Motor neuron (in vitro differentiated cells): ENCODE measurements at places on chromosomes 12 and 14.

DNA sequence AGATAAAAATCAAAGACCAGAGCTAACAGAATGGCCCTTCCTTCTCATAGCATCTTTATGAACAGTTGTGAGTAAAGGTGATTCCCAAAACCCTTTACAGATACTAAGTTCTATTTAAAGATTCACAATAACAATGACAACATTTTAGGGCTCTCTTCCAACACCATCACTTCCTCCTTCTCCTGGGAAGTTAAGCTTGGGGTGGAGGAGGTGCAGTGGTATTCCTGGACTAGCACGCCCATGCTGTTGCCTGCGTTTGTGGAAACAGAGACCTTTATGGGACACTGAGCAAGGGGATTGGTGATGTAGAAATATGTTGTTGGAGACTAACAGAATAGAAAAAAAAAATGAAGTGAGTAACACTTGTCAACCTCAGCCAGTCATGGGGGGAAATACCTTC is 22.5 kb downstream of the SYNE2 start:
- ATAC-seq, result no peak

- no peak for ATAC-seq
Observed at GRCh38 chr12:119791453-119791852, 85.7 kb downstream of the CIT start.

- ATAC-seq, result peak; percentile 33
Observed at GRCh38 chr12:119444462-119445044, 110.0 kb downstream of the CCDC60 start.

DNA sequence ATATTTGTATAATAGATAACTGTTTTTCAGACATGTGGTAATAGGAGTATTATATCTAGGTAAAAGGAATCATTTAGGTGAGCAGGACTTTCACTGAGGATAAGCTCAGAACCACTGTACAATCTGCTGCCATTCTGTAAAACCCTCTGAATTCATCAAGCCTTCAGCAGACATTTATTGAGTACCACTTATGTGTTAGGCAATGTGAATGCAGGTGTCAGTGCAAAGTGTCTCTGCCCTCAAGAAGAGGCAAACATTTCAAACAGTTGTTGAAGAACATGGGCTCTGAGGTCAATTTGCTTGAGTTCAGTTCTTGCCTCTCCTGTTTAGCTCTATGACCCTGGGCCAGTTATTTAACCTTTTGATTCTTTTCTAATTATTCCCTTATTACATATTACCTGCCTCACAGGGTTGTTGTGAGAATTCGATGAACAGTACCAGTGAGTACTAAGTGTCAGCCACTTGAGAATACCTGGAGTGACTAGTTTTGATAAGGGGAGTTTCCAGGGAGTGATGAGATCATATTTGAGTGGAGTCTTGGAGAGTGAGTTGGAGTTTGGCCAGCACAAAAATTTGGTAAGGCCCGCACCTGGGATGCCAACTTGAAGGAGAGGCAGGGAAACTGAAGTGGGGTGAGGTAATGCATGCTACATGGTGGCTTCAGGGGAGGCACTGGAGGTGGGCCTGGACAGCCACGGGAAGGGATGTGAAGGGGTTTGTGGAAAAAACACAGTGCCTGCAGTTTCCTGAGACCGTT is 33.7 kb downstream of the RASSF8 start:
- ATAC-seq, result no peak

GRCh38 chr14:88825503-88825902 is 1.1 kb downstream of the TTC8 start:
- peak; percentile 23 for ATAC-seq

DNA sequence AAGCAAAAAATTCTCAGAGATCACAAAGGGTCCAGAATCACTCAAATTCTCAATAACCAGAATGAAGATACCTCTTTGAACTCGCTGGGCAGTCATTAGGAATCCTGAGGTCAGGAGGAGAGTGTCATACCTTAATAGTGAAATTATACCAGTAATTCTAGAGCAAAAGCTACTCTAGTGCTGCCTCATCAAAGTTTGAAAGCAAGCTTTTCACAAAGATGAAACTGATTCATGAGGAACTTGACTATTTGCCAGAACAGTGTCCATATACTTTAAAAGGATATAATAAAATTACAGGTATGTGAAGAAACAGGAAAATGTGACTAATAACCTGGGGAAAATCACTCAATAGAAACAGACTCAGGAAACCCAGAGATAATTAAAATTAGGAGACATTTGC is 44.5 kb downstream of the EML5 start:
- ATAC-seq, result no peak

- ATAC-seq, result no peak
Observed at GRCh38 chr12:69922999-69923398, 98.0 kb downstream of the MYRFL start.

DNA sequence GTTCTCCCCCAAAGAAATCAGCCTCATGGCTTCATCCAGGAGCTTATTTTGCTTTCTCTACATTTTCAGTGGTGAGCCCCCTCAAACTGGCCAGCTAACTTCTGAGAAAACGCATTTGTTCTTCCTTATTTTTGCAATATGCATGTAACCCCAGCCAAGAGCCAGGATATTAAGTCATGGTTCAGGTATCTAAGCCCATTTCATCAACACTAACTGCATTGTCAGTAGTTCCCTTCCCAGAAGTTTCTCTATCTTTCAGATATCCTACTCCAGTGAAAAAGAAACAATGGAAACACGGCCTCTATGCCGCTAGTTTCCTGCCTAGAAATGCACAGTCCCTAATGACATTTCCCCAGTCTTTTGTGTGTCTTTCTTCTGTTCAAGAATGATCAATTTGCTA is 102.8 kb upstream of the RASSF8 start:
- ATAC-seq, result no peak

DNA sequence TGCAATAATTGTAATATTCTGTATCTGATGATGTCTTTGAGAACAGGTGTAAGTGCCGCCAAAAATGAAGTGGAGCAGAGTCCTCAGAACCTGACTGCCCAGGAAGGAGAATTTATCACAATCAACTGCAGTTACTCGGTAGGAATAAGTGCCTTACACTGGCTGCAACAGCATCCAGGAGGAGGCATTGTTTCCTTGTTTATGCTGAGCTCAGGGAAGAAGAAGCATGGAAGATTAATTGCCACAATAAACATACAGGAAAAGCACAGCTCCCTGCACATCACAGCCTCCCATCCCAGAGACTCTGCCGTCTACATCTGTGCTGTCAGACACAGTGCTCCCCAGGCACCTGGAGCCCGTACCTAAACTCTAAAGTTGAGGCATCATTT is 268.7 kb downstream of the DAD1 start:
- peak; percentile 99 for ATAC-seq

- no peak for ATAC-seq
Observed at GRCh38 chr14:24032727-24033418, 18.9 kb upstream of the CARMIL3 start.

- no peak for ATAC-seq
Observed at GRCh38 chr14:104437703-104438102, 141.9 kb upstream of the C14orf180 start.

DNA sequence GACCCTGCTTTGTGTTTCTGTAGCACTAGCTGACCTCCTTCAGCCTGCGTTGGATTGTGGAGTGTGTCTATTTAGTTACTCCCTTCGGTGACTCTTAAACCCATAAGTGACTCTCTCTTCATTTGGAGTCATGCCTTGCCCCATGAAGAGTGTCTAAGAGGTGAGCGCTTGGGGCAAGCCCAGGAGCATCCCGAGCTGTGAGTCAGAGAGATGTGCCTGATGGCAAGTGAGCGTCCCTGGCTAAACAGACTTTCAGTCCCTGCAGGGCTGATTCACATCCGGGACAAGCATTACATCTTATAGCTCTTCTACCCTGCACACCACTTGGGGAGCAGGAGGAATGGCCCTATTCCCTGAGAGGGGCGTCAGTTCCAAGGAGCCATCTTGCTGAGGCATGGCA is 24.3 kb upstream of the ATF1 start:
- ATAC-seq, result no peak

GRCh38 chr14:74511966-74512830 is 18.6 kb downstream of the ISCA2 start:
- ATAC-seq, result no peak

GRCh38 chr12:93766796-93767523 is 89.8 kb downstream of the CRADD start:
- no peak for ATAC-seq

- no peak for ATAC-seq
Observed at GRCh38 chr12:100860611-100861010, 66.0 kb downstream of the ANO4 start.

GRCh38 chr12:13348464-13348863 is 151.9 kb downstream of the EMP1 start:
- ATAC-seq, result no peak

- peak; percentile 29 for ATAC-seq
Observed at GRCh38 chr12:27434673-27435565, 11.6 kb upstream of the SMCO2 start.

GRCh38 chr12:119692410-119692809 is 24.5 kb downstream of the PRKAB1 start:
- ATAC-seq, result no peak

DNA sequence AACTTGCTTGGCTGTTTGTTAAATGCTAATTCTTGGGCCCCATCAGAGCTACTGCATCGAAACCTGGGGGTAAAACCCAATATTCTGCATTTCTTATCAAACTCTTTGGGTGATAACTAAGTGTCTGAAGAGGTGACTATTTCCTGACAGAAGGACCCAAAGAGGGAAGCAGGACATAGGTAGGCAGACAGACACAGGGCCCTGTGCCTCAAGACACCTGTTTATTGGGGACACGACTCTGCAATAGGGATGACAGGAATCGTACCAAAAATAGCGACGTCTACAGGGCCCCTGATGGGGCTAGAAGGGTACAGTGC is 8.6 kb downstream of the ZNF219 start:
- no peak for ATAC-seq

GRCh38 chr12:112705037-112705632 is 86.4 kb upstream of the RPH3A start:
- ATAC-seq, result no peak

- ATAC-seq, result peak; percentile 53
Observed at GRCh38 chr14:93008381-93008780, 85.4 kb downstream of the CHGA start.
